ENCODE measurements at places on chromosomes 7 and 10.

- DNase-seq: no peak
Measured at GRCh38 chr7:15291699-15292098, 270.1 kb downstream of the AGMO start.

DNA sequence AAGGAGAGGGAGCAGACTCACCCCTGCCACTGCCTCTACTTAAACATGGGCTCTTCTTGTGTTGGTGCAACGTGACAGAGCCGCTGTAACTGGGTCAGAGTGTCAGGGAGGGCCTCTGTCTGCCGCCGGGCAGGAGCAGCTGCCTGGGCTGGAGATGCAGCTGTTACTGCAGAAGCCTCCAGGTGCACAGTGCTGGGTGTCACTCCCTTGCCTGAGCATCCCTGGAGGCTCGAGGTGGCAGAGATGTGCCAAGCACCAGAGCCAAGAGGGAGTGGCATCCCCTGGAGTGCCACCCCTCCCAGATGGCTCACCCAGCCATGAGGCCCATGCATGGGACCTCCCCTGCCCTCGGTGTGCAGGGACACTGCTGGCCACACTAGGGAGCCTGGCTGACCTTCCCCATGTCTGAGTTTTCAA lies 145.7 kb downstream of the PRPF18 start:
- no peak for DNase-seq

GRCh38 chr10:87887548-87888289 lies 24.3 kb downstream of the PTEN start:
- DNase-seq: no peak

DNA sequence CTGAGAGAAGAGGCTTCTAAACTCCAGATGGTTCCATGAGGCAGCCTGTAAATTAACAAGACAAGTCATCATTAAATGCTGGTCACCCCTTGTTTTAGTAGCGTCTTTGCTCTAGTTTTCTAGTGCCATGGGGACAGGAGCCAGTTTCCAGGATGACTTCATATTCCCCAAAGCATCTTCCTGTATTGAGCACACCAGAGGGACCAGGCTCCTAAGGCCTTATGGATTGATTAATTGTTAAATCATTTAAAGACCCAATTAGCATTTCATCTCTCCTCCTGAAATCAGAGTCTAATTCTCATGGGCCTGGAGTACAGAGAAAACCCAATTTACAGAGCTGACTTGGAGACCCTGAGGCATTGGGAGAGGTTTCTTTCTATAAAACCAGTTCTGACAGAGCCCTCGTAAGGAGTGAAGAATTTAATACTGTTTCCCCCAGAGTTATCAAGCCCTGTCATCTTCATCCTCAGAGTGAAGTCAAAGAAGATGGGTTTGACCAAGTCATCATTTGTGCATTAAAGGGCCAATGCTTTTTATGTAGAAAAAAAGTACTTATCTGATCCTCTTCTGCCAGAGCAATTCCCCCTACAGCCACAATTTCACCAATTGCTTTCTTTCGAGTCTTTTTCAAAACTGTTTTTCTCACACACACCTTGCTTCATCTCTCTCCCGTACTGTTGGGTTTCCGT lies 678.7 kb downstream of the SDK1 start:
- no peak for DNase-seq

DNA sequence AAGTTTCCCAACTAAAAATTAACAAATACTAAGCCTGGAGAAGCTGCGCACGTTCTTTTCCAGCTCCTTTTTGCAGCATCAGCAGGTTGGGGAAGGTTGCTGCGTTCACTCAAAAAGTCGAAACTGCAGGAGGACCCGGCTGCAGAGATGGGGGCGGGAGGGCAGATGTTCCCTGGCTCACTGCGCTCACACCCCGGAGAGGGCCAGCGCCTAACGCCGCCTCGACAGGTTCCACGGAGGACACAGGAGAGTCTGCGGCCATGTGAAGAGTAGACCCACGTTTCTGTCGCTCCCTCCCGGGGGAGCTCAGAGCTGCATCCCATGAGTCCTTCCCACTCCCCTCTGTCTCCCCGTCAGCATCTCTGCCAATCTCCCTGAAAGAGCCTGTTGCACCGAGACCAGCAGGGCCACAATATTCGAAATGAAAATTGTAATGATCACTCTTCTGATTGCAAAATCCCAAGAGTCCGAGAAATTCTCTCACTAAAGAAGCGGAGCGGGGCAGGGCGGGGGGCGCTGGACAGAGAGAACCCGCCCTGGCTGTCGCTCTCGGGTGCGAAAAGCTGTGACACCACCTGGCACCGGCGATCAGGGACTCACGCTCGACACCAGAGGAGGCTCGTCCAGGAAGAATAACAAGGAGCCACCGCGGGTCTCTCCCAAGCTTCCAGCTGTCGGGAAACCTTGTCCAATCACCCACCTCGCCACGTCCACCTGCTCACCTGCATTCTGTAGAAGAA lies 131.5 kb upstream of the PFKP start:
- no peak for DNase-seq

- DNase-seq: no peak
Measured at GRCh38 chr10:36765782-36766414, 359.5 kb upstream of the ANKRD30A start.

- no peak for DNase-seq
Measured at GRCh38 chr7:123218866-123219265, 19.1 kb upstream of the SLC13A1 start.

DNA sequence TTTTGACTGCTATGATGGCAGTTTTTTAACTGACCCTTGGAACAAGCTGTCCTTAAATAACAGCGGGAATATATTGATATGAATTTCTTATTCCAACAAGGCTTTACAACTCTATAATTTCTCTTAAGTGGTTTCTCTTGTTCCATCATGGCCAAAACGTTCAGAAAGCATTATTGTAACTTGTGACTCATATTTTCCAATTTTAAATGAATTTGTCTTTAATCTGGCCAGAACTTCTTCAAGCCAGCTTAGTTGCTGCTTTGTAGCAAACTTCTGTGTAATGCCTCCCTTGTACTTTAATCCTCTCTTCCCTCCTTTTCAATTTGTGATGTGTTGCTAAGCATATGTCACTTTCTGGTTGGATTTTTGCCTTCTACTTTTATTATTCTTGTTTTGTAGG lies 271.9 kb downstream of the KIF20B start:
- DNase-seq: no peak

GRCh38 chr7:149216402-149216801 lies 21.1 kb downstream of the ZNF282 start:
- no peak for DNase-seq

DNA sequence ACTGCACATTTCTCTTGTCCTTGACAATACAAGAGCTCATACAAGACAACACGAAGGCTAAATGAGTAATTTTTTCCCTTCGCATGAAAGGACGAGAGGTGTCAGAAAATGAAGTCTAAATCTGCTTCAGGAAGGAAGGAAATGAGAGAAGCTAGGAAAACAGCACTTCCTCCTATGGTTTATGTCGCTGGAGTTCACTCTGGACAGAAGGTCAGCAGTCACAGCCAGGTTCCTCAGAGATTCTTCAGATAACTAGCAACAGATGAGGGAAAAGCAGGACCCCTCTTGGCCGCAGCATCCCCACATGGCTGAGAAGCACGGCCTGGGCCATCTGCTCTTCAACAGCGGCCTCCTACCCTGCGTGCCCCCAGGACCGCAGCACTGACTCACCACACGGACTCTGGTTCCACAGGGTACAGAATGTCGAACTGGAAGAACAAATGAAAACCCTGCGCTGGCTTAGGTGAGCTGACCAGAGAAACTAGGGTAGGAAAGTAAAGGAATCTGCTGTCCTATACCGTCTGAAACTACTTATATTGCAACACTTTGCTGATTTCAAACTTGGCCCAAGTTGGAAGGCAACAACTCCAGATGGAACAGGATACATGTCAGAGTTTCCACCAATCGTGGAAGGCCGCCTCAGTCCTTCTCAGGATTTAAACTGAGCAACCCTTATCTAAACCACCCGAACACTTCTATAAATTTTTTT lies 26.3 kb downstream of the DNMBP start:
- DNase-seq: no peak

DNA sequence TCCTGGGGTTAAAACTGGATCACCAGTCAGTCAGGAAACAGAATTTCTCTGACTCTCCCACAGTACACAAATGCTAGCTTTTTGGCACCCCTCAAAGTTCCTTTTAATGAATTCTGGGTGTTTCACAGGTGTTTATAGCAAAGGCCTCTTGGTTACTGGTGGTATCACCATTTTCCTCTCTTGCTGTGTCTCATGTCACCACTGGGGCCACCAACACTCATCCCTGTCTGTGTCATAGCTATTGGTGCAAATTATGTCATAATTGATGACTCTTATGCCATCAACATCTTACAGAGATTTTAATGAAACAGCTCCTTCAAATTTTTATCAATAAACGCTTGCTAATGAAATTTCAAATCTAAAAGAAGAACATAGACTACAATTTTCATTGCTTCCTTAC lies 27.7 kb upstream of the OSBPL3 start:
- DNase-seq: no peak

DNA sequence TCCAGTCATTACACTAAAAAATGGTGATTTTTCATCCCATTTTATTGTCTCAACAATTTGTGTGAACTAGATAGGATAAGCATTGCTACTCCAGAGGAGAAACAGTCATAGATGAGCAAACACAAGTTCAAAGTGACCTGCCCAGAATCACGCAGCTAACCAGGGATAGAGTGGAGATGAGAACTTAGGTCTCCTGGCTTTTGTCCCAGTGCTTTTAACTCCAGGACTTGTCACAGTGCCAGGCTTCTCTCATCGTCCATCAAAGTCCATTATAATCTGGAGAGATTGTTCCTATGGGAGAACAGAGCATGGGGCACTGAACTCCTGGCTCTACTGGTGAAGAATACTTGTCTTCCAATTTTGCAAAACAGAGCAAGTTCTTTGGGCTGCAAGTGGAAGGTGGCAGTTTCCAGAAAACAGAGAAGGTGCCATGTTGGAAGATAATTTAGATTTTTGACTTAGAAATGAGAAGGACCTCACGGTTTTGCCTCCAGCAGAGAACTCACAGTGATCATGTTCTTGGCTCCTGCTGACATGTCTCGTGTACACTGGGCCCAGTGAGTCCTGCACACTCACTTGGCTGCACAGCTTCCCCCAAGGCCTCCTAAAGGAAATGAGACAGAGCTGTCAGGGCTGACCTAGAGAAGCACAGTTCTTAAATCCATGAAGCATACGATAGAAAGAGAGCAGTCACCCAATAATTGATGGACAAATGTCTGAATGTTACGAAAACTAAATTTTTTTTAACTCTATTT lies 322.9 kb upstream of the NRP1 start:
- DNase-seq: no peak

- DNase-seq: no peak
Measured at GRCh38 chr7:41698114-41698513, 4.8 kb downstream of the INHBA start.

- no peak for DNase-seq
Measured at GRCh38 chr7:27435461-27435860, 192.9 kb downstream of the EVX1 start.

DNA sequence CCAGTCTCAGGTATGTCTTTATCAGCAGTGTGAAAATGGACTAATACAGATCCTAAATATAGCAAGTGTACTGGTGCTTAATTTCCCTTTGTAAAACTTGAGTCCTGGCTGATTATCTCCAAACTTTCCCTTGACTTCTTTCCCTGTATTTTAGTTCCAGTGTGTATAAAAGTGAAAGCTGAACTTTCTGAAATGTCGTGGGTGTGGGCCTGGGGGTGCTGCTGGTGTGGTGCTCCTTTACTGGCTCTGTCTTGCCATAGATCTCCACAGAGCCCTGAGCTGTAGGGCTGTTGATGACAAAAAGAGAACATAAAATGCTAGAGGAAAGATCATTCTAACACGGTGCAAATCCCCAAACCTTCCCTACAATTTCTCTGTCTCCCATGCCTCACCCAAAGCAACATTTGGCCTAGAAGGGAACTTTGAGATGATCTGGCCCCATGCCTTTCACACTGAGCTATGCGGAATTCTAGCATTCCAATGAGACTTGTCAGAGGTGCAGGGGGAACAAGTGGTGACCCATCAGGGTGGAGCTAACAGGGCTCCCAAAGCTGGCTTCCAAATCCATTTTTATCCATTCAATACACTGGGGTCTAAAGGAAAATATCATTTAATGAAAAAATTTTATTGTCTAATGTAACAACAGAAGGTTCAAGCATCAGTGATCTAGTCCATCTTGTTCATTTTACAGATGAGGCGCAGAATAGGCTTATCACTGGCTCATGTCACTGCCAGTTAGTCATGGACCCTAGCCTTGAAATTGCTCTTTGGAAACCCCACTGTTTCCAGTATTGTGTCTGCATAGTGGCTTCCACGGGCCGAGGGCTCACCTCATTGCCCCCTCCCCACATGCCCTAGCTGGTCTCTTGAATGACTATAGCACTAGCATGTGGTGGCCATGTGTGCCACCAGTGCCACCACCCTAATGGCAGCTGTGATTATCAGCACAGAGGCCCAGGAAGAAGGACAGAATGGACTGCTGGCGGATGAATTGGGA lies 1000.9 kb downstream of the LRMDA start:
- DNase-seq: no peak

DNA sequence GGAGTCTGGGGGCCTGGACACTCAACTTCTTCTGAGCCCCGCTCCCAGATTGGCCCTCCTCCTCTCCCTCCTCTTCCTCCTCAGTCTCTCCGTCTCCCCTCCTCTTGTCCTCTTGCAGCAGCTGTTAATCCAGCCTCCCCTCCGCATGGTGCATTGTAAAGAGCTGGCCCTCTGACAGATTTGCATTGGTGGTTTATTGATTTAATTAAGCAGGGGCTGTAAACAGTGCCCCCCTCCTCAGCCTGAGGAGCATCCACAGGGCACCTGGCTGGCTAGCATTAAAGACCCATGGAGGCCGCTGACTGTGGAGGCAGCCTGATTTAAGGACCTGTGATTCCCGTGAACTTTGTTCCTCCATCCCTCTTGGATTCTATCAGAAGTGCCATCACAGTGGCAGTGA lies 28.9 kb upstream of the PCBD1 start:
- DNase-seq: no peak

DNA sequence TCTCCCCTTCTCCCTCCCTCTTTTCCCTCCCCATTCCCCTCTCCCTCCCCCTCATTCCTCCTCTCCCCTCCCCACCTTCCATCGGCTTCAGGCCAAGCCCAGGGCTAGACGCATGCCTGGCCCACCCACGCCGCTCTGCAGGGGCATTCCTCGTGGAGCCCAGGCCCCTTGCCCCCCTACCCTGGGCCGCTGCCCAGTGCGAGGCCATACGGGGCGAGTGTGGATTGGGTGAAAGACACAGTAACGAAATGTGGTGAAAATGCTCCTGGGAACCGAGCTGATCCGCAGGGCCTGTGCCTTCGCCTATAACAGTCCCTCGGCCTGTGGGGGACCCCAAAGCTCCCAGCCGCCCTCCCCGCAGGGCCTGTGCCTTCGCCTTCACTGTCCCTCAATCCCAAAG lies 28.3 kb downstream of the ADGRA1 start:
- no peak for DNase-seq

GRCh38 chr7:93160410-93160809 lies 12.2 kb upstream of the SAMD9L start:
- DNase-seq: no peak

DNA sequence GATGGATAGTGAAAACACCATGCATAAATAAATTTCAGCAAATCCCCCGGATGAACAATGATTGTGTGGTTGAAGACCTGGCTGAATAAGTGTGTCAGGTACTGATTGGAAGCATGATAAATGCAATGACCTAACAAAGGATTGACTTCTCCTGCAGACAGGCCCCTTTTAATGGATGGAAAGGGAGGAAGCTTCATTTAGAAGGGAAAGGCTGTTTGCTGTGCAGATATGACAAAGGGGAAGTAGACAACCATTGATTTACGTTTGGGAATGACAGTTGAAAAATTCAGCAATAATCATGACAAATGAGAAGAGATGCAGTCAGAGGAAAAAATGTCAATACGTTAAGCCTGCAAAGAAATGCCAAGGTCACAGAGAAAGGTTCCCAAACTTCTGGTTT lies 503.8 kb downstream of the LRMDA start:
- no peak for DNase-seq

GRCh38 chr10:75011221-75011620 lies 100.2 kb upstream of the SAMD8 start:
- DNase-seq: no peak

Data from NCI-H748 treated with DMSO at 0.1 percent for 48 hours (cell line).